Activated CD4-positive, alpha-beta T cell treated with anti-CD3 and anti-CD28 coated beads for 1 hour (primary cell): ENCODE measurements at places on chromosomes 7 and 10.

DNA sequence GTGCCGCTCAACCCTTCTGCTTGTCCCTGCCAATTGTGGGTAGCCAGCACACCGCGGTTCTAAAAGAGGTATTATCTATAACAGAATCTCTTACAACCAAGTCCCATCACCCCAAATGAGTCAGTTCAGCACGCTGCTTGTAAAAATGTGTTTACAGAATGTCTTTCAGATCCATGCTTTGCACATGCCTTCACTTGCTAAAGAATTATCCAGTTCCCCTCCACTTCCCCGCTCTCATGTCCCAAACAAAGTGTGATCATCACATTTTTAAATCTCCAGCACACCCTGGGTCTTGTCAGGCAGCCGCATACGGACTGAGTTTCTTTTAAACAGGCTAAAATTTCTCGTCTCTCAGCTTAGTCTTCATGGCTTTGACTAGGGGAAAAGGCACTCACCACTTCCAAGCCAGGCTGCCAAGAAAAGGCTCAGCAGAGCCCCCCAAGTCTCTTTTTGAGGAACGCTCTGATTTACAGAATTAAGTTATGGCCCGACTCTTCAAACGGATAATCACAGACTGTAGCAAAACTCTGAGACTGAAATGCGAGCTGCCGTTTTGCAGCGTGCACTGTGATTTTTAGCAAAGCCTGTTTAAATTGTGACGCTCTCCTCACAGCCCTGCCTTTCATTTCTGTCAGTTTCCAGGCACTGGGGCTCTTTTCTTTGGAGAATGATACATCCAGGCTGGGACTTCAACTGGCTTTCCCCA lies 29.8 kb upstream of the FGFR2 start:
- DNase-seq, result no peak

DNA sequence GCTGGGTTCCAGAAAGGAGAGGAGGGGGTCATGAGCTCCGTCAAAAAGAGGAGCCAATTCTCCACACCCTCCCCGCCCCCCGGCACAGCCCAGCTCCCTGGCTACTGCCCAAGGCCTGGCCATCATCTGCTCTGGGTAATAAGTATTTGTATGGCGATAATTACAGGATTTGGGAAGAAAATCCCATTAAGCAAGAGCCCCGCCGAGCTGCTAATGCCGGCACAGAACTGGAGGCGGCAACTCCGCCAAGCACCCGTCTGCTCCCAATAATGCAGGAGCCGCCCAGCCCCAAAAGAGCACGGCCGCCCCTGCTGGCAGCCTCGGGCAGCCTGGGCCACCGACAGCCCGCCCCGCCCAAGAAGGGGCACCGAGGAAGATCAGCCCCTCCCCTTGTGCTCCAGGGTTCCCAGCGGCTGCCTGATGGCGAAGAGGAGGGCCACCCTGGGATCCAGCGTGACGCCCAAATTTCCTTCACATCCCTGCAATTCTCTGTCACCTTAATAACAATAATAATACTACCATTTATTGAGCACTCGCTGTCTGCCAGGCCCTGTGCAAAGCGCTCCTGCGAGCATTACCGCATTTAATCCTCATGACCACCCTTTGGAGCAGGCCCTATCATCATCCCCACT lies 5.9 kb downstream of the SLIT1 start:
- no peak for DNase-seq

DNA sequence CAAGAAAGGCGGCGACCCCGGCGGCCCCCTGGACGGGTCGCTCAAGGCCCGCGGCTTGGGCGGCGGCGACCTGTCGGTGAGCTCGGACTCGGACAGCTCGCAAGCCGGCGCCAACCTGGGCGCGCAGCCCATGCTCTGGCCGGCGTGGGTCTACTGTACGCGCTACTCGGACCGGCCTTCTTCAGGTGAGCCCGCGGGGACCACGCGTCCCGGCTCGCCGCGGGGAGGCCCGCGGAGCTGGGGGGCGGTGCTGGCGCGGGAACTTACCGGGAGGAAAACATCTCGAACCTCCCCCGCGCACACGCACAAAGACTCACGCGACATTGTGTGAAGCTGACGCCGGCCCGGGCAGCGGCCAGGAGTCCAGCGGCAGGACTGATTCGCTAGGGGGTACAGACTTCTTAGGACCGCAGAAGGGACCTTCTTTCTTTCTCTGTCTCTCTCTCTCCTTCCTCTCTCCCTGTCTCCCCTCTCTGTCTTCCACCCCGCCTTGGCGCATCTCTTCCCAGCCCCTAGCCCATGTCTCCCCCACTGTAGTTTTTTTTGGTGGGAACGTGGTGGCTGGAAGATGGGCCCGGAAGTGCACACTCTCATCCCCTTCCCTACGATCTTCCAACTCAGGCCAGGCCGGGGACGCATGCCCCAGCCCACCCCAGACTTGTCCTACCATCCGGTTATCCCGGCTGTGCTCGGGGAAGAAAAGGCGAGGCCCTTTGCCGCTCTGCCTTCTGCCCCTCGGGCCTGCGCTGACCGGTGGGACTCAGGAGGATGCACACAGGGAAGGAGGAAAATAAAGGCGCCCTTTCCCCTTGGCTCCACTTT lies 1.2 kb downstream of the EN2 start:
- DNase-seq, result no peak

DNA sequence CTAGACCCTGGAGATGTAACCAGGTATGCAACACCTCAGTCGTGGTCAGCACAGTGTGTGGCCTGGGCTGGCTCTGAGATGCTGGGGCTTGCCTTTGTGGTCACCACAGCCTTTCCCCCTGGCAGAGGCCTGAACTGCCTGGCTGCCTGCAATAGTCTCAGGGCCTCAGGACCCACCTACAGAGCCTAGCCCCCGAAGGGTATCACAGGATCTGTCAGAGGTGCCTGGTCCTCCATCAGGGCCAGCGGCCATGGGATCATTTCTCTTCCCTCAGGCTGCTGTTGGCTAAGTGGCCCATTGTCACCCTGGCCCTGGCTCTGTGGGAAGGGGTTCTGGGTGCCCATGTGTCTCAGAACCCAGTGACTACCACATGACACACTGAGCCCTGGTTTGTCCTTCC lies 141.6 kb downstream of the CYP26A1 start:
- DNase-seq, result no peak

- DNase-seq, result no peak
These were observed 86.7 kb downstream of the MICU1 start for GRCh38 chr10:72539137-72539536.

GRCh38 chr10:102714621-102715455 lies at the start of gene SFXN2:
SFXN2 (plus strand) TSS chr10:102714636; CDS start chr10:102726637, 12,001 bp downstream.
- peak; percentile 32 for DNase-seq

GRCh38 chr7:98981701-98982100 lies 103.4 kb downstream of the TRRAP start:
- DNase-seq, result no peak

GRCh38 chr10:12513775-12514673 lies 164.7 kb downstream of the CAMK1D start:
- DNase-seq, result no peak

- no peak for DNase-seq
These were observed 126.6 kb downstream of the CCDC71L start for GRCh38 chr7:106534271-106534846.

GRCh38 chr10:26291721-26292480 lies 75.3 kb downstream of the GAD2 start:
- no peak for DNase-seq

DNA sequence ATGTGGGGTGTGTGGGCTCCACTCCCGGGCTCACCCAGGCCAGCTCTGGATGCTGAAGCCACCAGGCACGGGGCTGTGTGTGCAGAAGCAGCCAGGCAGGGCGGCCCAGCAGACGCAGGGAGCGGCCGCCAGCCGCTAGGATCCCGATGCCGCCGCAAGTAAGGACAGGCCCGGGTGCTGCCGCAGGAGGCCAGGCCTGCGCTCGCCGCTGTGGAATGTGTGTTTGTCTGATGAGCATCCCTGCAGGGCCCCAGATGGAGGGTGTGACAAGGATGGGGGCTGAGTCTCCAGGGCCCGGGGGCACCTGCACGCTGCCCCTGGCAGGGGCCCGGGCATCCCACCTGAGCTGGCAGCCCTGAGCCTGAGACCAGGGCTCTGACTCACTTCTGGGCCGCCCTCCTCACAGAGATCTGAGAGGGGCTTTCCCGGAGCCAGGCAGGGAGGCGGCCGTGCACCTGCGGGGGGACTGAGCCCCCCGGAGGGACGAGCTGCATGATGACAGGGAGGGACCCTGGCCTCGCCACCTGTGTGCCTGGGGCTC lies 101.5 kb downstream of the FOXL3 start:
- DNase-seq, result no peak

DNA sequence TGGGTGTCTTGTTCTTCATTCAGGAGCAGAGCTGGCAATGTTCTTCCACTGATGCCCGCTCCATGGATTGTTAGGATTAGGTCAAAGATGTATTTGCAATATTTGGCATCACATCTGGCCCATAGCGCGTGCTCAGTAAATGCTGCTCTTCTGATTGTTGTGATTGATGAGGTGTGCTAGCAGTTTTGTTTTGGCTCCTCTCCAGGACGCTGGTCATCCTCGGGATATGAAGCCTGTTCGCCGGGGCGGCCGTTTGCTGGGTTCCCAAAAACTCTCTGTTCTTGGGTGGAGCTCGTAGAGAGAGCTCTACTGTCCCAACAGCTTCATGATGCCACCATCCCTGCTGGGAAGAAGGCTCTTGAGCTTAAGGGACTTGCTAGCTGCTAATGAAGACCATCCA lies 96.9 kb downstream of the XRCC2 start:
- DNase-seq, result no peak

DNA sequence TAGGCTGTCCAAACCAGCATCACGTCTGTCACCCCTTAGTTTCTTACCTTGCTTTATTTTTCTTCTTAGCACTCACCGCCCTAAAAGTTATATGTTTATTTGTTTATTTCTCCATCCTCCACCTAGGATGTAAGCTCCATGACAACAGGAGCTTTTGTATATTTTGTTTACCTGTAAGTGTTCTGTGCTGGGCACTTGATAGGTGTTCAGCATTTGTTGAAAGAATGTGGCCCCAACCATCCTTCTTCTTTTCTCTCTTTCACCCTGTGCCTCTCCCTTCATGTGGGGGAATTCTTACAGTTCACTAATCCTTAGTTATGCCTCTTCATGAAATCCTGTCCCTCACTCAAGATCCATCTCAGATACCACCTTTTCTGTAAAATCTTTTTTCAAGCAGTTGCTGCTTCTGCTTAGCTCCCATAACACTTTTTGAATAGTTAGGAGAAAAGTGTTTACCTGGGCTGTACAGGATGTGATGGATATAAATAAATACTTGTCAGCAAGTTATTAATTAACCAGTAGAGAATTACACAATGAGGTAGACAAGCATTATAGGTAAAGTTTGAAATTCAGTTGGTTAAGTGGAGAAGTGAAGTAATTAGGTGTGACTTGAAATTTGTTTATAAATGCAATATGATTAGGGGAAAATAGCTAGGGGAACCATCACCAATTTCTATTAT lies 9.7 kb downstream of the AHR start:
- no peak for DNase-seq

DNA sequence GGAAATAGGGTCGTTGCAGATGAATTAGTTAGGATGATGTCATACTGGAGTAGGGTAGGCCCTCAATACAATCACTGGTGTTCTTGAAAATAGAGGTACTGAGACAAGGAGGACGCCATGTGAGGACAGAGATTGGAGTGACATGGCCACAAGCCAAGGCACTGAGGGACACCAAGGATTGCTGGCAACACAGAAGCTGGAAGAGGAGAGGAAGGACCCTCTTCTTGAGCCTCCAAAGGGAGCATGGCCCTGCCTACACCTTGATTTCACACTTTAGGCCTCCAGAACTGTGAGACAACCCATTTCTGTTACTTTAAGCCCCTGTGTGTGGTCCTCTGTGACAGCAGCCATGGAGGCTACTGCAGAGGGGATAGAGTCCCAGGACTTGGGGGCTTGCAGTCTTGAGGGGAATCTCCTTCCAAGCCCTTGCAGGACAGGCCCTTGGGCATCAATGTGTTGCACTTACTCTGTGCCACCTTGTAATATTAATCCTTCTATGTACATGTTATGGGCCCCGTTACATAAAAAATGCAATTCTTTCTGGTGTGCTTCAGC lies 3.7 kb upstream of the AOC1 start:
- no peak for DNase-seq

- DNase-seq, result peak; percentile 51
These were observed 25.1 kb upstream of the DDIT4 start for GRCh38 chr10:72248468-72249151.

DNA sequence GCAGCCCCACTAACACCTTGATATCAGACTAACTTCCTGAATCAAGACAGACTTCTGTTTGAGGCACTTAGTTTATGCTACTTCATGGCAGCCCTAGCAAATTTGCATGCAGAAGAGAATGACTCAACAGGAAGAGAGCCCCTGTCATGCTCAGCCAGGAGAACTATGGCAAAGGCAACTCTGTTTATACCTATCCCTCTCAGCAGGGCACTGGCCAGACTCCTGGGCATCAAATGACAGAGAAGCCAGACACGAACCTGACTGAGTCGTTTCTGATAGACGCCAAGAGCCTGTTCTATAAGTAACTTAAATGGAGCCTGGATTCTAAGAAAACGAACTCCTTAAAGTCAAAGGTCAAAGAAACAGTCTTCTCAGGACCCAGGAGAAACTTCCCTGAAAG lies 50.9 kb upstream of the UNC5B start:
- no peak for DNase-seq

GRCh38 chr7:139718141-139718540 lies 59.7 kb downstream of the HIPK2 start:
- DNase-seq, result no peak

DNA sequence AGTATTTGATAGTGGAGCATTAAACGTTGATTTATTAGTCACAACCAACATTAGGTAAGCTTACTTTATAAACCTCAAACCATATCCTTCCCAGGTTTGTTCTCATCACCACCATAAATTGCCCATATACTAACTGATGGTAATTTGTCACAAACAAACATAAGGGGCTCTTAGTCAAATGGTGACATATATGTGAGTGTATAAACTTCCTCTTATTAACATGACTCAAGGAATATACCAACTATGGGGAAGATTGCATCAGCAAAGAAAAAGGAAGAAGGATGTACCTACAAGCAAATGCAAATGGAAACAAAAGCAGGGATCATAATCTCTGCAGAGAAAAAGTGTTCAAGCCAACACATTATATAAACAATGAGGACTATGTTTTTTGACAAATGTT lies 418.2 kb upstream of the AKR1E2 start:
- DNase-seq, result no peak

- DNase-seq, result no peak
These were observed 14.1 kb downstream of the MICU1 start for GRCh38 chr10:72611783-72612182.

DNA sequence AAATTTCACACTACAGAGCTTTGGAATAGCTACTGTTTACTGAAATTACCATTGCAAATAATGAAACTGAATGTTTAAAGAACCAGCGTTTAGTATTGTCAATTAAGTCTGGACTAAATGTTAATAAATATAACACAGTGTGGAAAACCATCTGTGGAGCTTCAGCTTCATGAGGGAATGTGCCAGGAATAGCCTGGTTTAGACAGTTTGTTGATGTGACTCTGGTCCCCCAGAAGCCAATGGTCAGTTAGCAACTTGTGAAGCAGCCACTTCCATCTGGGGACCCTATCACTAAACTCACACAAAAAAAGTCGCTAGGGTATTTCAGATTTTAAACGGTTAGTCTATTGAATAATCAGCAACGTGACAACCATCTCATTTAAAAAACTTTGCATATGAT lies 207.8 kb downstream of the RAMP3 start:
- DNase-seq, result no peak

GRCh38 chr7:151721694-151722093 lies 155.2 kb downstream of the PRKAG2 start:
- DNase-seq, result no peak
